ENCODE measurements at places on chromosomes 3 and 15.

DNA sequence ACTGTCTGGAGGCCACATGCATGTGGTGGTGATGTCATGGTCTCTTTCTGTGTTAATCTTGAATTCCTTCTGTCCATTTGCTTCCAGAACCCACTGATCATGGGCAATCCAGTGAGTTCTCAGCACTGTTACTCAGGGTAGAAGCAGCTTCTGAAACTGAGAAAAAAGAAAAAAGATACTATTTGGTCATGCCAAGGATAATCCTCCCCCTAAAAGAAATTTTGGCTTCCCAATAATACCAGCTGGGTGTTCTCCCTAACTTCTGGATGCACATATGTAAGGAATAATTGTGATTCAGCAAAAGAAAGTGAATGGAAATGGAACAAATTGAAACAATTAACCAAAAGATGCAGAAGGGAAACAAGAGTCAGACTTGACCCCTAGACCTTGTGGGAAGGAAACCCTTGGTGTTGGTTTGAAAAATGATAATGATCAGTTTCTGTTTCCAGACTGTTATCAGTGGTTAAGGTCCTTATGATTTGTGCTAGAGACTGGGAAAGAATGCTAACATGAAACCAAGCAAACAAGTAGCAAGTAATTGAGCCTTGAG, 92.3 kb downstream of the RBMS3 start:
- H3K36me3 ChIP-seq = no peaks in the 10 kb centered on the region
- H3K27me3 ChIP-seq = no peaks in the 10 kb centered on the region
- no peak overlapping the region for H3K27ac ChIP-seq
- no peak overlapping the region for H3K4me3 ChIP-seq
- no peaks in the 10 kb centered on the region for H3K4me1 ChIP-seq

- H3K4me1 ChIP-seq = peaks cover 18% of the 10 kb centered on the region
- H3K36me3 ChIP-seq = no peaks in the 10 kb centered on the region
- peak overlapping the region; percentile 45 for H3K4me3 ChIP-seq
- peak; percentile 90 for DNase-seq
- peak overlapping the region; percentile 49 for H3K27ac ChIP-seq
- no peaks in the 10 kb centered on the region for H3K27me3 ChIP-seq
These were observed 45.2 kb downstream of the TYRO3 start for GRCh38 chr15:41603941-41604911.

DNA sequence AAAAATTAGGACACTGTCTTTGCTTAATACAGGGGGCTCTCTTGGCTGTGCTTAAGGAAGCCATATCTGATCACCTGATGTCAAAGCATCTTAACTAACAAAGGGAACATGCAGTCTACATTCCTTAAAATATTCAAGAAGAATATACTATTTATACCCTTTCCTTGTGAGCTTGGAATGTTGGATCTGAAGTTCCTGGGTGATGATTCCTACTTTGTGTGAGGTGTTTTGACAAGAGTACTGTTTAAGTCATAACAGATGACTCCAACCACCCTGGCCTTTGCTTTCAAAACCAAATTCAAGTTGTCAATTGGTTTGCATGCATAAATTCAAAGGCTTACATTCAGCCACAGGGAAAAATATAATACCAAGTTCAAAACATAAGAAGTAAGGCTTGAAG, 862.7 kb upstream of the SEMA6D start:
- DNase-seq = peak; percentile 1
- H3K4me1 ChIP-seq = no peaks in the 10 kb centered on the region
- H3K36me3 ChIP-seq = no peaks in the 10 kb centered on the region
- H3K4me3 ChIP-seq = no peak overlapping the region

GRCh38 chr15:37550360-37551024, 383.9 kb upstream of the TMCO5A start:
- H3K4me3 ChIP-seq = no peak overlapping the region
- no peaks in the 10 kb centered on the region for H3K36me3 ChIP-seq
- H3K4me1 ChIP-seq = no peaks in the 10 kb centered on the region

DNA sequence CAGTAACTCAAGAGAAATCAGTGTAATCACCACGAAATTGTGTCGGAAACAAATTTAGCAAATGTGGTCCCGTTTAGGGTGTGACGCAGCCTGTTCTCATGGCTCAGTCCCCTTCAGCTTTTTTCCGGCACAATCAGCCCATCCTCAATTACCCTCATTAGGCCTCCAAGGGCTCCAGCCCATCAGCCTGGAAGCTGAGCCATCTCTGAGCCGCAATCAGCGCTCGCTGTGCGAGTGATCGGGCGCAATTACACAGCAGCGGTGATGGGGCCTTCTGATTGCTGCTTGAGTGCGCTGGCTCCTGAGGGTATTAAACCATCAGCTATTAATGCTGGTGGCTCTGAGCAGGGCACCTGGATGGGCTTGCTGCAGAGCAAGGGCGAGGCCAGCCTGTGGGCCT, 55.6 kb downstream of the PLXNA1 start:
- no peak overlapping the region for H3K4me3 ChIP-seq
- peaks cover 11% of the 10 kb centered on the region for H3K4me1 ChIP-seq
- no peaks in the 10 kb centered on the region for H3K27me3 ChIP-seq
- no peak for DNase-seq
- no peak overlapping the region for H3K27ac ChIP-seq
- peaks cover 3% of the 10 kb centered on the region for H3K36me3 ChIP-seq

DNA sequence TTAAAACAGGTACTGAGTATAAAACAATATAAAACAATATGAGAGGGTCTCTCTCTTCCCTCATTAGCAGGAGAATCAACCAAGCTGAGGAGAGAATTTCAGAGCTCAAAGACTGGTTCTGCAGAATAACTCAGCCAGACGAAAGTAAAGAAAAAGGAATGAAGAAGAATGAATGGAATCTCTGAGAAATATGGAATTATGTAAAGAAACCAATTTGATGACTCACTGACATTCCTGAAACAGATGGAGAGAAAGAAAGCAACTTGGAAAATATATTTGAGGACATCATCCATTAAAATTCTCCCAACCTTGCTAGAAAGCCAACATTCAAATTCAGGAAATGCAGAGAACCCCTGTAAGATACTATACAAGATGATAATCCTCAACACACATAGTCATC, 630.9 kb downstream of the PYDC2 start:
- H3K27ac ChIP-seq = peak overlapping the region; percentile 43
- no peak overlapping the region for H3K4me3 ChIP-seq
- no peaks in the 10 kb centered on the region for H3K36me3 ChIP-seq
- no peaks in the 10 kb centered on the region for H3K27me3 ChIP-seq
- peaks cover 7% of the 10 kb centered on the region for H3K4me1 ChIP-seq

DNA sequence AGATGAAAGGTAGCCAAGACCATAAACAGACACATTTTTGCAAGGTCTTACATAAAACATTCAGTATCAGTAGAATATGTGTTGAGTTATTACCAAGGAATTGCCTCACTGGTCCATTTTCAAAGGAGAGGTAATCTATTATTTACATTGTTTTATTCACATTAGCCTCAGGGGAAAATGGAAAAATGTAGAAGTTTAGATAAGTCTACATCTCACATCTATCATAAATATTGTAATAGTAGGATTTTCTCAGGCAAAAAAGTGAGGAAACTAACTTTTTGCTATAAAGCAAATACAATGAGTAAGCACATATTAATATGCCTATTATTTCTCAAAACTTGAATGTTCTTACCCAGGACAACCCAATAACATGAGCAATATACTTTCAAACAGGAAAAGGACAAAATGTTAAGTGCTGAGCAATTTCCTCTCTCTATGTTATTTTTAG, 184.6 kb upstream of the AGTR1 start:
- no peak overlapping the region for H3K27ac ChIP-seq
- no peak overlapping the region for H3K4me3 ChIP-seq
- H3K27me3 ChIP-seq = no peaks in the 10 kb centered on the region
- H3K36me3 ChIP-seq = no peaks in the 10 kb centered on the region
- H3K4me1 ChIP-seq = no peaks in the 10 kb centered on the region

- no peaks in the 10 kb centered on the region for H3K36me3 ChIP-seq
- H3K27me3 ChIP-seq = peaks cover 3% of the 10 kb centered on the region
- no peak overlapping the region for H3K4me3 ChIP-seq
- H3K4me1 ChIP-seq = peaks cover 5% of the 10 kb centered on the region
These were observed 5.0 kb downstream of the MITF start for GRCh38 chr3:69743975-69744906.

GRCh38 chr15:48415036-48415886, 84.0 kb downstream of the DUT start:
- H3K27ac ChIP-seq = peak overlapping the region; percentile 12
- H3K4me3 ChIP-seq = no peak overlapping the region
- peak; percentile 52 for DNase-seq
- peaks cover 82% of the 10 kb centered on the region for H3K36me3 ChIP-seq
- H3K27me3 ChIP-seq = no peaks in the 10 kb centered on the region

DNA sequence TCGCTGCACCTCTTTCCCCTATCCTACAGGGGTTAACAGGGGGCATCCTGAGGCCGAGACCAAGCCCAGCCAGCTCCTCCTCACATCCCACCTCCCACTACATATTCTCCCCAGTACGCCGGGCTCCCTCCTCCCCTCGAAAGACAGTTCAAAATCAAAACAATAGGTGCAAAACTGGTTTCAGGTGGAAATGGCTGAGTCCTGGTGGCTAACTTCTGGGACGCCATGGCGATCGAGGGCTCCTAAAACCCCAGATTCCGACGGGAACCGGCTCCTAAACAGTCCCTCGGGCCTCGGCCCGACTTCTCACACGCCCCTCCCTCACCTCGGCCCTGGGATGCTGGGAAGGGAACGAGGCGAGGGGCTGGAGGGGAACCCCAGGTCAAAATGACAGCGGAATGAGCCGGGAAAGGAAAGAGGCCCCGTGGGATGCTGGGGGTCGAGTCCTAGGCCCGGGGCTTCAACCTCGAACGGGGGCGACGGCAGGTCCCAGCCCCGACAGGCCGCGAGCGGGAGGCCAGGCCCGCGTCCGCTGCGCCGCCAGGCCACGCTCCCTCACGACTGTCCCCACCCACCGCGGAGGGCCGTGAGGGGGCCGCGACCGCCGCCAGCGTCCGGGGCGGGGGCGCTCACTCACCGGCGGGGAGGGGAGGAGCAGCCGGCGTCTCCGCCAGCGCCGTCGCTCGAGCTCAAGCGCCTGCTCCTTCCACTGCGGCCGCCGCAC, 492 bp downstream of the TMCC1 start:
- peak overlapping the region; percentile 71 for H3K27ac ChIP-seq
- DNase-seq = peak; percentile 19
- H3K27me3 ChIP-seq = no peaks in the 10 kb centered on the region

DNA sequence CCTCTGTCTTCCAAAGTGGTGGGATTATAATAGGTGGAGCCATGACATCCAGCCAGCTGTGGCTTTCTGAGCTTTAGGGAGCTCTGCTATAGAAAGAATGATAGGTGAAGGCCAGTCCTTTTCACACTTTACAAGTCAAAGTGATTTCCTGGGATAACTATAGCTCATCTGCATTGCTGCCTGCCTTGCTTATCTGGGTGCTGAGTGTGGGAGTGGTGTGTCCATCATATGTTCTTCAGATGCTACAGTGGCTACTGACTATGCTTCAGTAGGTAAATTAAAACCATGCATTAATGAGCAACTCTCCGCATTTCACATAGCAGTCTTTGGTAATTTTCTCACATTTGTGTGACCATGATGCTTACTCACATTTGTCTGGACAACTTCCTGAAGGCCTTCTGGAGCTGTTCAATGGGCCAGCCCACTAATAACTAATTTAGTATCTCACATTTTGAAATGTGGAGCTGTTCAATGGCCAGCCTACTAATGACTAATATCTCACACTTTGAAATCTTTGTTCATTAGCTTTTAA, 23.4 kb downstream of the RHOA start:
- peaks cover 6% of the 10 kb centered on the region for H3K36me3 ChIP-seq
- no peak overlapping the region for H3K27ac ChIP-seq
- H3K27me3 ChIP-seq = no peaks in the 10 kb centered on the region
- no peak overlapping the region for H3K4me3 ChIP-seq
- peaks cover 11% of the 10 kb centered on the region for H3K4me1 ChIP-seq
- DNase-seq = peak; percentile 59

- H3K4me3 ChIP-seq = no peak overlapping the region
- no peaks in the 10 kb centered on the region for H3K36me3 ChIP-seq
- no peaks in the 10 kb centered on the region for H3K4me1 ChIP-seq
- no peak for DNase-seq
- H3K27me3 ChIP-seq = no peaks in the 10 kb centered on the region
- no peak overlapping the region for H3K27ac ChIP-seq
These were observed 43.2 kb upstream of the PIK3R4 start for GRCh38 chr3:130789782-130790322.

- H3K4me1 ChIP-seq = peaks cover 4% of the 10 kb centered on the region
- DNase-seq = no peak
- no peak overlapping the region for H3K4me3 ChIP-seq
- peaks cover 28% of the 10 kb centered on the region for H3K27me3 ChIP-seq
These were observed 81.3 kb upstream of the RGMA start for GRCh38 chr15:93170329-93170728.

- peak overlapping the region; percentile 35 for H3K27ac ChIP-seq
- H3K4me3 ChIP-seq = no peak overlapping the region
- DNase-seq = peak; percentile 97
- no peaks in the 10 kb centered on the region for H3K36me3 ChIP-seq
- H3K4me1 ChIP-seq = peaks cover 15% of the 10 kb centered on the region
These were observed 27.9 kb upstream of the TGFBR2 start for GRCh38 chr3:30578479-30578878.

DNA sequence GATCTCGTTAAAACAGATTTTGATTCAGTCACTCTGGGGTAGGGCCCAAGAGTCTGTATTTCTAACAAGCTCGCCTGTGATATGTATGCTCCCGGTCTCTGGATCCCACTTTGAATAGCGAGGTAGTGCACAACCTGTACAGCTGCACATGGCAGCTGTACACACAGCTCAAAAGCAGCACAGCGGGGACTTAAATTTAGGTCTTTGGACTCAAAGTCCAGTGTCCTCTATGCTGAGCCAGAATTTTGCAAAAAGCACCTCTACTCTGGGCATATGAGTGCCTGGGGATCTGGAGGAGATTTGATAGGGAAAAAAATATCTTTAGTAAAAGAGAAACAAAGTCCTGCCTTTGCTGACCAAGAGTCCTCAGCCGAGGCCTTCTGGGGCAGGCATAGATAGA, 83.1 kb downstream of the HMG20A start:
- no peak overlapping the region for H3K4me3 ChIP-seq
- no peaks in the 10 kb centered on the region for H3K36me3 ChIP-seq
- no peaks in the 10 kb centered on the region for H3K27me3 ChIP-seq
- H3K27ac ChIP-seq = no peak overlapping the region

GRCh38 chr3:35383216-35383615, 256.1 kb upstream of the ARPP21 start:
- H3K36me3 ChIP-seq = no peaks in the 10 kb centered on the region
- H3K4me3 ChIP-seq = no peak overlapping the region
- no peak overlapping the region for H3K27ac ChIP-seq
- no peak for DNase-seq
